ENCODE measurements at places on chromosomes 16 and 17.

GRCh38 chr17:63523253-63523855 is at the start of gene KCNH6:
KCNH6 (plus strand) TSS chr17:63523358; CDS start chr17:63523414, 56 bp downstream.
- DNase-seq: peak; percentile 33

DNA sequence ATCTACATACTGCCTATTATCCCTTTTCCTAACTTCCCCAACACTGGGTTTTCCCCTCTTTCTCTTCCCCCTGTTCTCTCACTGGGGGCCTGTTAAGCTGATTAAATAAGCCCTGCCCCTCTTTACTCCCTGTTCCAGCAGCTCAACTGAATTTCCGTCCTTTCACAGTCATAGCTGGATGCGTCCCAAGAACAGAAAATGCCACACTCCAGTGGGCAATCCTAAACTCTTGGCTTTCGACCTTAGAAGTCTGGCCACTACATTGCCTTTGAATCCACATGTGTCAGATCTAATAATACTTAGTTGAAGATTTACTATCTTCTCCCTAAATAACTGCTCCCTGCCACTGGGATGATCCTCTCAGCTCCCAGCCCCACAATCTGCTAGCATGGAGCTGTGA is 34.5 kb downstream of the KCNJ16 start:
- DNase-seq: no peak

DNA sequence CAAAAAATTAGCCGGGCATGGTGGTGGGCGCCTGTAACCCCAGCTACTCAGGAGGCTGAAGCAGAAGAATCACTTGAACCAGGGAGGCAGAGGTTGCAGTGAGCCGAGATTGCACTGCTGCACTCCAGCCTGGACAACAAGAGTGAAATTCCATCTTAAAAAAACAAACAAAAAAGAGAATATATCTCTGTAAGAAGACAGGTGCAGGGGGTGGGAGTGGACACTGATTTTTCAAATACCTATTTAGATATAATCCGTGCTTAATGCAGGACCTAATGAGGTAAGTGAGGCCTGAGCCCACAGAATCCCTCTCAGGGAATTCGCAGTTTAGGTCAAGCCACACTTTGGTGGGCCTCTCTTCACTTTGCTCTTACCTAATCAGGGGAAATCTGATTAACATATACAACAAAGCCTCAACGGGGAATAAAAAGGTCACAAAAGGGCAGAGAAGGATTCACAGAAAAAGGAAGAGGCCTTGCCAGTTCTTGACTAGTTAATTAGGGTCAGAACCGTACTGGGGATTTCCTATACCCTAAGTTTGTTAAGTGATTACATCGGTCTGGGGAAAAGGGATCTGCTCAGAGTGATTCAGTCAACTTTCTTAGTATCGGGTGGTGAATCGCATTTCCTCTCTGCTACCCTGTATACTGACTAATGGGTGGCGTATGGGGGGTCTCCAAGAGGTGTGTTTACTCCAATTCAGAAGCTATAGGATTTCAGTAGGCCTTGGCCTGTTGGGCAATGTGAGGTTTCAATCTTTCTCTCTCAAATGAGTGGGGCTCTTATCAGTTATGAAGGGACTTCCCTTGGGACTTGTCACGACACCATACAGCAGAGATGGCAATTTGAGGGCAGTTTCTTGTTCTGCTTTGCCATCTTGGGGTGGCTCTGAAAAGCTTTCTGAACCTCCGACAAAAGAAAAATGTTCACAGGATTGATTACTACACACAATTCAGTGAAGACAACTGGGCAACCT is 1.9 kb upstream of the NFAT5 start:
- no peak for DNase-seq

DNA sequence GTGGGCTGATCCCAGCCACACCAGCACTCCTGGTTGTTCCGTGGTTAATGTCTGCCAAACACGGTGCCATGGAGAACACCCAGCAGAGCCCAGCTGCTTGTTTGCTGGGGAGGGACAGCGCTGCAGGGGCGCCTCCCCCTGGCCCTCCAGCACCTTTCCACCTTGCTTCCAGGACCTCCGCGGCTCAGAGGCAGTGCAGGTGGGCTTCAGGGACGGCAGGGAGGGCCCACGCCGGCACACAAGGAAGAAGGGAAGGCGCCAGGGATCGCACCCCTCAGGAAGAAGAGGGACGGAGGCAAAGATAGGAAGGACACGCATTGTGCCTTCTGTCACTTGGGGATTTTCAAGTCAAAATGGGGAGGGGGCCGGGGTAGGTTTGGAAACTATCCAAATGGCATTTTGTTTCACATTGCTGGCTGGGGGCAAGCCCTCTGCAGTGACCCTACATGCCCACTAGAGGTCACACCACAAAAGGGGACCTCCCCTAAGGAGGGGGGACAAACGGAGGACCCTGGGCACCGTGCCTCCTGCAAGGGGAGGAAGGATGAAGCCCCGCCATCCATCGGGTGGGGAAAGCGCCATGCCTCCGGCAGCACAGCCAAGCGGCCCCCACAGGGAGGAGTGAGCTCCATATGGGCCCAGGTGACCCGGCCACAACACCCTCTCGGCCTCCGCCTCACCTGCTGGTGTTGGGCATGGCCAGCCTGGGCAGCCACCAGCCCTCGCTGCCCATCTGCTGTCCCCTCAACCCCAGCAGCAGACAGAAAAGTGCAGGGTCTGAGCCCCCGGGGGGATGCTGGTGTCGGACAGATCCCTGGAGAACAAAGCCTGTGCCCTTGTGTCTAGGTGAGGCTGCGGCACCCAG is 7.5 kb upstream of the C16orf95 start:
- DNase-seq: peak; percentile 37

DNA sequence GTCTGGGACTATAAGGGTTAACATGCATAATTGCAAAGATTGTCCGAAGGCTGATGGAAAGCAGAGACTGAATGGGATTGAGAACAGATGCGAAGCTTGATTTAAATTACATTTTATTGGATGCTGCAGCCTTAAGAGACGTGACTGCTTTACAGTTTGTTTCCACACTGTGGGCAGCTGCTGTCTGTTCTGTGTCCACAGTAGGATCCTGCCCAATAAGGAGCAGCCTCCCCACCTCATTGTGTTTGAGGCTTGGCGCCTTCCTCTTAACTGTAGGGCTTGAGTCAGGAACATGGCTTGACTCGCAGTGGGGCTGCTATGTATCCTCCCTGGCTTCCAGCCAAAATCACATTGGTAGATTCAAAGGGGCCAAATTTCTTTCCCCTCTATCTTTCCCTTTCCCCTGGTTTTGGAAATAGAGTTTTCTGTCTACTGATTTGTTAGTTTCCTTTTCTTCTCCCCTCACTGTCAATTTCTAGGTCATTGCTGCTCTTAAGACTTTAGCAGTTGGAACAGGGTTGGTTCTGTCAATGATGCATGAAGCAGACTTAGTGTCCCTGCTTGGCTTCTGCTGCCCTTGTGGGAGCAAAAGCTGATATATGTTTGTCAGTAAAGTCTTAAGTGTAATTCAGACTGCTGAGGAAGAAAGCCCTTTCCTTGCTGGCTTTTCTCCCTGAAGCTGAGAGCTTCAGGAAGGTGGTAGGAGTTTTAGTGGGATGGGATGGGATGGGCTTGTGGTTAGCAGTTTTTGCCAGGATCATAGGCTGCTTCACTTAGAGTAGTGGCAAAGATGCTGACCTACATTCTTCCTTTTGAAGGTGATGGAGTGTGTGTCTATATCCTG is 5.0 kb upstream of the RARA start:
- no peak for DNase-seq

DNA sequence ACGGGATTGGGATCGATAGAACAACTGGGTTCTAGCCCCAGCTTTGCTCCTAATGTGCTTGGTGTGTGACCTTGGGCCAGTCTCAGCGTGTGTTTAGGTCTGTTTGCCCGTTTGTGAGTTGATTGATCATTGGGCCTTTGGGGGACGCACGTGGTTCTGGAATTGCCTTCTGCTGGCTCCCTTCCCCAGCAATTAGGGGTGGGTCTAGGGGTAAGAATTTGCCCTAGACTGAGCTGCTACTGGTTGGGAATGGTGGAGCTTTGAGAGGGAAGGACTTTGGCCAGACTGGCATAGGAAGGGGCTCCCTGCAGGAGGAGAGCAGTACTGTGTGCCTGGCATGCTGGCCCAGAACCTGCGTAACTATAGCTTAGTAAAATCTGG is 1.5 kb downstream of the SPNS2 start:
- no peak for DNase-seq

- no peak for DNase-seq
Measured at GRCh38 chr17:45090711-45091110, 29.6 kb downstream of the NMT1 start.

GRCh38 chr17:37701496-37701898 is 43.4 kb downstream of the HNF1B start:
- no peak for DNase-seq

DNA sequence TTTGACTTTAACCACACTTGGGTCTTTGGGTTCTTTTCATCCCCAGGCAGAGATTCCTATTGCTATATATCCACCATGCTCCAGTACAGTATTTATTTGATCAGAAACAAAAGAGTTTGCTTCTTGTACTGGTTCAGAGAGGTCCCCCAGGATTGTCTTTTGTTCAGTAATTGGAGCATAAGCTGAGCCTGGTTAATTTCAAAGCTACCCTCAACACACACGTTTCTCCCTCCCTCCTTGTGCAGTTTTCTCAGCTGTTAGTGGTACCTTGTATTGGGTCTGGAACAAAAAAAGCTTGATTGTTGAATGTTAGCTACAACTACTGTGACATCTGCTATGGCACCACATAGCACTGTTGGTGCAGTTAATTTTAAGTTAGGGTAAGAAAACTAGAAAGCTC is 50.0 kb downstream of the NUP93 start:
- DNase-seq: no peak

- DNase-seq: no peak
Measured at GRCh38 chr16:67927131-67927941, 4.3 kb downstream of the CTRL start.

Data from T47D (cell line).